ENCODE measurements at places on chromosomes 6 and 20.
A peak's percentile ranks its signal among the peaks of the same experiment; 100 is the strongest.

DNA sequence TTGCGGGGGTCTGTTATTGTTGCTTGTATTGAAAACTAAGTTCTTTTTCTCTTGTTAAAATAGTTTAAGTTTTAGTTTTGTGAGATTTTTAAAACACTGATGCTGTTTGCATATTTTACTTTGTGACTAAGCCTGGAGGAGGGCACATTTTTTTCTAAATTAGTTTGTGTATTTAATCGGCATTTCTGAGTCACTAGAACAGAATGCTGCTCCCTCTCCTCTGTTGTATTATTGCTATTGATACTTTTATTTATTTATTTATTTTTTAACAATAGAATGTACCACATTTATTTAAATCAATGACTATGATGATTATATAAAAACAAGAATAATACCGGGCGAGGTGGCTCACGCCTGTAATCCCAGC lies 5.1 kb upstream of the FAM50B start:
- no peak for DNase-seq

DNA sequence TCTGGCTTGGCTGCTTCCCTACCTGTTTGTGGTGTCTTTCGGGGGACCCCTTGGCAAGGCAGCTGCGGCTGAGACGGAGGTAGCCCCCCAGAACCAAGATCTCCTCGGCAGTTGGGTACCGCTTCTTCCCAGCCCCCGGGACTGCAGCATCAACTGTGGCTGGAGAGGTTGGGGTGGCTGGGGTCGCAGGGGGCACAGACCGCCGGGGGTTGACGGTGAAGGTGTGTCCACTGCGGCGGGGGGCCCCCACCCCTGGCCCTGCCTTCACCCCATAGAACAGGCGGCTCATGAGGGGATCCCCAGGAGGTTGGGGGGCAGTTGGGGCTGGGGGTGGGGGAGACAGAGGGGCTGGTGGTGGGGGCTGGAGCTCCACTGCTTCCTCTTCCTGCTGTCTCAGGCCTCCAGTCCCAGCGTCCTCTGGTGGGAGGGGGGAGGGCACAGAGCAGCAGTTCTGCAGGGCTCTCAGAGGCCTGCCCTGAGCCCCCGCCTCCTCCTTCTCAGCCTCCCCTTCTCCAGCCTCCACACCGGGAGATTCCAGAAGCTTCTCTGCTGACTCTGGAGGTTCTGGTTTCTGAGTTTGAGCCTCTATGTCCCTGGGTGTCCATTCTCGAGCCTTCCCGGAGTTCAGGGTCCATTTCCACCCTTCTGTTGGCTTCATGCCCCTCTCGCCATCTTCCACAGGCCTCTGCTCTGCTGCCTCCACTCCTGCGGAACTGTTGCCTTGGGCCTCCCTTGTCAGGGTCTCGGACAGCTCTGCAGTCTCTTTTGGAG lies 1.9 kb downstream of the PPP1R18 start:
- no peak for DNase-seq

- no peak for DNase-seq
Observed at GRCh38 chr6:140485740-140486449, 1111.4 kb upstream of the CITED2 start.

GRCh38 chr6:18493382-18493891 lies 106.3 kb downstream of the RNF144B start:
- DNase-seq: no peak

DNA sequence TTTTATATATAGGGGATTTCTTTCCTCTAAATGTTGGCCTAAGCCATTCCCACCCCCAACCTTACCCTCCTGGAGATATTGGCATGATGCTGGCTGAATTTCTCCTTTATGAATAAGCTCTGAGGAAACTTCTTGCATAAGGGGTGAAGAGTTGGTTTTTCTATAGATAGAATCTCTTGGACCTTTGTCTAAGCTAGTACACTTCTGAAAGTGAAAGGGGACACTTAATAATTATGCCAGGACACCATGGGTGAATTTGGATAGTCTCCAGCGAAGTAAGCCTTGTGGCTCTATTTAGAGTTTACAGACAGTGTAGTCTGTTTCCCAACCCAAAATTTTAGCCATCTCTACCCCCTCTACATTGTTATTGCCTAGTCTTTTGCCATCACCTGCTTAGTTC lies 27.1 kb upstream of the FABP7 start:
- DNase-seq: no peak

DNA sequence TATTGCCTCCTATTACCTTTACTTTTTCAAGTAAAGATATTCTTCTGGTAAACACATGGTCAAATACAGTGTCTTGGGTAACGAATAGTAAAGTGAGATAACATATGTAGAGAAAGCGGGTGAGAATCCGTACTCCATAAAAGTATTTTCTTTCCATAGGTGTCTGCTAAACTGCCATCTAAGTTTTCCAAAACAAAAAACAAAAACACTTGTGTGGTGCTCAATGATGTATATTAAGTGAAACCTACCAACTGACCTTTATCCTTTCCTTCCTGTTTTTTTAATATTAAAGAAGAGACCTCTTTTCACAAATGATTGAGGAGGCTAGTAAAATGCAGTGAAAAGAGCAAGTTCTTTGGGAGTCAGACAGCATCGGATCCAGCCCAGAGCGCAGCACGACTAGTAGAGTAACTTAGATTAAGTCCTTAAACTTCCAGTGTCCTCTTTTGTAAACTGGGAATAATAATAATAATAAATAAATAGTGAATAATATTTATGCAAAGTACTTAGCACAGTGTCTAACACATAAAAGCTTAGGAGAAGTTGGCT lies 437 bp upstream of the CDKAL1 start:
- DNase-seq: no peak

DNA sequence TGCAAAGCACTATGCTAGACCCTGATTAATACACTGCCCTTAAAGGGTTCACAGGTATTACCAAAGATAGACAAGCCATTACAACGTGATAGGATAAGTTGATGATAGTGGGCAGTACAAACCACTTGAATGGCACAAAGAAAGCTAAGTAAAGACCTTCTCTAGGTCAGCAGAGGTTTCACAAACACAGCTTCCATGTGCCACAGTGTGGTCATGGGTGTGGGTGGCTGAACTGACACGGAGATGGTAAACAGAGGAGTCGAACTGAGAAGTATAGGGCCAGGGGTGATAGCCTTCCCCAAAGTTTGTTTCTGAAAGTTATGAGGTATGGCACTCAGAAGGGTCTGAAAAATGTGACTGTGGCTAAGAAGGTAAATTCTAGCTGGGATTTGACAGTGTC lies 4.3 kb downstream of the ZBTB9 start:
- DNase-seq: no peak

DNA sequence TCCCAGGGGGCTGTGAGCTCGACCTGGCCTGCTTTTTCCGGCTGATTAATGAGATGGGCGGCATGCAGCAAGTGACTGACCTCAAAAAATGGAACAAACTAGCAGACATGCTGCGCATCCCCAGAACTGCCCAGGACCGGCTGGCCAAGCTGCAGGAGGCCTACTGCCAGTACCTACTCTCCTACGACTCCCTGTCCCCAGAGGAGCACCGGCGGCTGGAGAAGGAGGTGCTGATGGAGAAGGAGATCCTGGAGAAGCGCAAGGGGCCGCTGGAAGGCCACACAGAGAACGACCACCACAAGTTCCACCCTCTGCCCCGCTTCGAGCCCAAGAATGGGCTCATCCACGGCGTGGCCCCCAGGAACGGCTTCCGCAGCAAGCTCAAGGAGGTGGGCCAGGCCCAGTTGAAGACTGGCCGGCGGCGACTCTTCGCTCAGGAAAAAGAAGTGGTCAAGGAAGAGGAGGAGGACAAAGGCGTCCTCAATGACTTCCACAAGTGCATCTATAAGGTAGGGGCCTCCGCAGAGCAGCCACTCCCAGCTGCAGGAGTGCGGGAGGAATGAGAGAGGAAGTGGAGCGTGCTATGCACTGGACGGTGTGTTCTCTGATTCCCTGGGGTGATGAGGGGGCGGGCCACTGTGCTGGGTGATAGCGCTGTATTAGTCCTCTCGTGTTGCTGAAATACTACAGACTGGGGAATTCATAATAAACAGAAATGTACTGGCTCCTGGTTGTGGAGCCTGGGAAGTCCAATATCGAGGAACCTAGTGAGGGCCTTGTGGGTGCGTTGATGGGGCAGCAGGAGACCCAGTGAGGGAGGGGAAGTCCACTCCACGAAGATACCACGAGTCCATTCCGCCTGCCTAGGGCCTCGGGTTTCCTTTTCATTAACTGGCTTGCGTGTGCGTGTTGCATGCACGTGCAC lies 161.7 kb downstream of the DTNBP1 start:
- no peak for DNase-seq

GRCh38 chr20:4563534-4563933 lies 158.2 kb upstream of the PRND start:
- DNase-seq: no peak

GRCh38 chr6:76420094-76420493 lies 347.6 kb upstream of the IMPG1 start:
- no peak for DNase-seq

DNA sequence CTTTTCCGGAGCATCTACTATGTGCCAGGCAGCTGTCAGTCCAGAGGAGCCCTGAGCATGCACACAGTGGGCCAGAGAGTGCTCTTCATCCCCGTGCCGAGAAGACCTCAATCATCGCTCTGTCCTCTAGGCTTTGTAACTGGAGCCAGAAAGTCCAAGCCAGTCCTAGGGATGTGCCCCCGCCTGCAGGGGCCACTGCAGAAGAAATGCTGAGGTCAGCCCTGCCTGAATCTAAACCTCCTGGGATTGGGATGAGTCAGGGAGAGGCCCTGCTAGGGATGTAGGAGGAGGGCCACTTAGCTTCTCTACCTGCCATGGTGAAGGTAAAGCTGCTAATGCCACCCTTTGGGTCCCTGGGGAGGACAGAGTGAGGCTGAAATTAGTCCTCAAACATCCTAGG lies 146.8 kb downstream of the CDC5L start:
- DNase-seq: no peak

DNA sequence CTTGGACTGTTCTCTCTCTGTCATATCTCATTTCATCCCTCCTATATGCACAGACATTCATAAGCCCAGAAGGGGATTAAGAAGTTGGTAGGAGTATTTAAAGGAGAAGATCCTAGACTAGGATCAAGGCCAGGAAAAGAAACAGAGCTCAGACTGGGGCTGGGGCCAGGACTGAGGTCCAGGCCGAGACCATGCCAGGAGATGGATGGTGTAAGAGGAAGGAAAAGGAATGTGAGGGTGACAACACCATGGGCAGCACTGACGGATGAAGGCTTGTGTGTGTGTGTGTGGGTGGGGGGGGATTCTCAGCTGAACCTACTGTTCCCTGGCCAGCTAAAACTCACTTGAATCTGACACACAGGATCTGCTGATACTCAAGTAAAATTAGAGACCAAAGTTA lies 182.1 kb downstream of the KIF6 start:
- DNase-seq: no peak

DNA sequence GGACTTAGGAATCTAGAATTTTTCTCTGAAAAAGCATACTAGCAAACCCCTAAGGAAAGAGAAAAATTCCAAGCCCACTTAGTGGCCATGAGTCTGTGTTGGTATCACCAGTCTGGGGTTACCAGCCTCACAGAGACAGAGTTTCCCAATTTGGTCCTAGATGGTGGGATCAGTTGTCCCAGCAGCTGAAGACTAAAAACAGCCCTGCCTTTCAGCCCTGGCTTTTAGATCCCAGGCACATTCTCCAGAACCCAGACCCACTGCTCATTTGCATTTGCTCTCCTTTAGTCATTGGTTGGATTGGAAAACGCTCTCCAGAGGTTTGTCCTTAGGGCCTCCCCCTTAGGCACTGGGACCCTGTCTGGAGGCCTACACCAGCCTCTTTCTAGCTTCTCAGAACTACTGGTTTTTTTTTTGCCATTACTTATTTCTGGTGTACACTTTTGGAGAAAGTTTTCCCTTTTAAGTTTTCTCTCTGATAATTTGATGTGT lies 39.1 kb upstream of the FOXO3 start:
- no peak for DNase-seq

- DNase-seq: no peak
Observed at GRCh38 chr6:141282263-141282662, 850.5 kb upstream of the GJE1 start.

DNA sequence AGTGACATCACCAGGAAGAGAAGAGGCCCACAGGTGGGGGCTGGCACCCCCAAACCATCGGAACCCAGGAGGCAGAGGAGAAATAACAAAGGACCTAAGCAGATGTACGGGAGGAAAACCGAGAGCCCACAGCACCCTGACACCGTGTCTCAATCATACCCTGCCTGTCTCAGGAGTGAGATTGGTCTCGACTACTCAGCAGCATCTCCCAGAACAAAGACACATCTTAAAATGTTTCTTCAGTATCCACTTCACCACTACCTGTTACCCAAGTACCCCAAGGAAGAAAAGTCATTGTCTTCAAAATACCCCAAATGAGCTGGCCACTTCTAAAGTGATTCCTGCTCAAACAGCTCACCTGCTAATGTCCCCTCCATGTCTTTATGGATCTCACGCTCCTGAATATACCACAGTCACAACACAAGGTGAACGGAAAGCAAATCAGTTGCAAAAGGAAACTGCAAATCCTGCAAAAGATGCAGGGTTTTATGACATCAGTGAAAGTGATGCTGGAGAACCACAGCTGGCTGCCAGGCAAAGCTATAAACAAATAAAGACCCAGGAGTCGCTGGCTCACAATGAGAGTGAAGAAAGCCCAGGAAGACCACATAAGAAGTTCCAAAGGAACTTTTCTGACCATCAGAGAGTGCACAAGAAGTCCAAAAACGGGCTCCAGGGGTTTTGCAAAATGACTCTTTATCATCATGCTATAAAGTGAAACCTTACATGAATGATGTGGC lies 44.1 kb downstream of the PREX1 start:
- DNase-seq: no peak

DNA sequence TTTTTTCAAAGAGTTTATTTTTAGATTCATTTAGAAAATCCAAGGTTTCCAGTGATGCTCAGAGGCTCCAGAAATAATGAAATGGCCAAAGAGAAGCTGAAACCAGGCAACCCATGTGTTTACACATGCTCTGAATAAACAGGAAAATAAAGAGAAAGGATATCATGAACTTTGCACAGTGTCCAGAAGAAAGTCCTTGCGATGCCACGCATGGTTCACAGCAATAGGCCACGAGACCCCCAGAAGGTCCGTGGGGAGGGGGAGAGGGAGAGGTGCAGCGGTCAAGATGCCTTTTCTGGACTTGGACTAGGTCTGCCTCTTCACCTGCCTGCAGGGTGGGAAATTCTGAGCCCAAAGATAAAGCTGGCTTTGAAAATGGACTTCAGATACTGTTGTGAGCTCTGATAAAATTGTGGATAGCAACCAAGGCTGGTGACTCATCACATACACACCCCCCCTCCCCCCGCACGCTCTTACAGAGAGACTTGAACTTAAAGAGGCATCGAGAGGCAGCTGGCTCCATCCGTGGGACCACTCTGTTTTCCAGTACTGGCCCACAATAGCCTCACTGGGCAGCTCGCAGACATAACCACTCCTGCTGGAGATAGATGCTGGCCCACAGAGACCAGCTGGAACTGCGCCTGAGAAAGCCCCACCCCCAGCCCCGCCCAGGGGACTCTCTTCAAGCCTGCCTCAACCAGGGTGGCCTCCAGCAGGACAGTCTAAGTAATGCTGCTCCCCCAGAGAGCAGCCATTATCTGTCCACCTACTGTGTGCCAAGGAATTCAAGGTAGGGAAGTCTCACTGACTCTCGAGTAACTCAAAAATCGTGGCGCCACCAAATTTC lies 21.2 kb upstream of the NFATC2 start:
- DNase-seq: peak; percentile 15

GRCh38 chr6:107488875-107489635 lies 862 bp upstream of the SOBP start:
- DNase-seq: no peak

Measured in NCI-H510A (cell line).